ENCODE measurements at places on chromosomes 7 and 10.

- DNase-seq: no peak
Observed at GRCh38 chr7:130304878-130305277, 11.9 kb downstream of the CPA4 start.

- no peak for DNase-seq
Observed at GRCh38 chr10:6072215-6072934, 10.2 kb upstream of the IL2RA start.

DNA sequence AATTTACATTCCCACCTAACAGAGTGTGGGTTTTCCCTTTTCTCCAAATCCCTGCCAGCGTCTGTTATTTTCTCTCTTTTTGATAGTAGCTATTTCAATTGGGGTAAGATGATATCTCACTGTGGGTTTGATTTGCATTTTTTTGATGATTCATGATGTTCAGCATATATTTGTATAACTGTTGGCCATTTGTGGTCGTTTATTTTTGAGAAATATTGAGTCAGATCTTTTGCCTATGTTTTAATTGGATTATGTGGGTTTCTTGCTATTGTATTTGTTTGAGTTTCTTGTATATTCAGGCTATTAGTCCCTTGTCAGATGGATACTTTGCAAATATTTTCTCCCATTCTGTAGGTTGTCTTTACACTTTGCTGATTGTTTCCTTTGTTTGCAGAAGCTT lies 193.8 kb downstream of the ABCA13 start:
- DNase-seq: no peak

DNA sequence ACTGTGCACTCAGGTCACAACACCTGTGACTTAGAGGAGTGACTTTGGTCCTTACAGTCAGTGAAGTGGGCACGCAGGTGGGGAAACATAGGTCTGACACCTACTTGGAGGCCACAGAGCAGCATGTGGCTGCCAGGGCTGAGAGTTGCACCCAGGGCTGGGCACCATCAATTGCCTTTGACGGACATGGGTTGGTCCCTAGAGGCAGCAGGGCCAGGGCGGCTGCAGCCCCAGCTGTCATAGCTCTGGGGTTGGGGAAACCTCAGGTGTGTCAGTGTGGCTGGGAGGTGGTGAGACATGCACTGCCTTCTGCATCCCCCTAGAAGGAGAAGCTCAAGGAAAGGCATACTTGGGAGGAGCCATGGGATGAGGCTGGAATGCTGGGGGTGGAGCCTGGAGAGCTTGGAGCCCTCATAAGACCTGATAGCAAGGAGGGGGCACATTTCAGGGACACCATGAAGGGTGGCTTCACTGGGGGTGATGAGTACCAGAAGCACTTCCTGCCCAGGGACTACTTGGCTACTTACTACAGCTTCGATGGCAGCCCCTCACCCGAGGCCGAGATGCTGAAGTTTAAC lies at the start of gene INMT:
Gene INMT (plus strand): TSS at position 440 of the 578 bp plus-strand sequence. CDS start 16 bp downstream, at position 456.
- peak; percentile 46 for DNase-seq

DNA sequence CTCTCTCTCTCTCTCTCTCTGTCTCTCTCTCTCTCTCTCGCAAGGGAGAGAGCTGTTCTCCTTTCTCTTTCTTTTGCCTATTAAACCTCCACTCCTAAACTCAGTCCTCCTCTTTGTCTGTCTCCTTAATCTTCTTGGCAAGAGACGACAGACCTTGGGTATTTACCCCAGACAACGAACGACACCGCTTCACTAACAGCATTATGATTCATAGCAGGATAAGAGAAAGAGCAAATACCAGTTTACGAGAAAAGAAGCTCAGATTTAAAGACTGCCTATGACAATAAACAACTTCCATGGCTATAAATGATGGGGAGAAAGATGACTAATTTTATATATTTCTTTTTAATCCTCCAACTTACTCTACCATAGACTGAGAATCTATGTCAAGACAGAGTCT lies 1396.5 kb upstream of the CELF2 start:
- no peak for DNase-seq

DNA sequence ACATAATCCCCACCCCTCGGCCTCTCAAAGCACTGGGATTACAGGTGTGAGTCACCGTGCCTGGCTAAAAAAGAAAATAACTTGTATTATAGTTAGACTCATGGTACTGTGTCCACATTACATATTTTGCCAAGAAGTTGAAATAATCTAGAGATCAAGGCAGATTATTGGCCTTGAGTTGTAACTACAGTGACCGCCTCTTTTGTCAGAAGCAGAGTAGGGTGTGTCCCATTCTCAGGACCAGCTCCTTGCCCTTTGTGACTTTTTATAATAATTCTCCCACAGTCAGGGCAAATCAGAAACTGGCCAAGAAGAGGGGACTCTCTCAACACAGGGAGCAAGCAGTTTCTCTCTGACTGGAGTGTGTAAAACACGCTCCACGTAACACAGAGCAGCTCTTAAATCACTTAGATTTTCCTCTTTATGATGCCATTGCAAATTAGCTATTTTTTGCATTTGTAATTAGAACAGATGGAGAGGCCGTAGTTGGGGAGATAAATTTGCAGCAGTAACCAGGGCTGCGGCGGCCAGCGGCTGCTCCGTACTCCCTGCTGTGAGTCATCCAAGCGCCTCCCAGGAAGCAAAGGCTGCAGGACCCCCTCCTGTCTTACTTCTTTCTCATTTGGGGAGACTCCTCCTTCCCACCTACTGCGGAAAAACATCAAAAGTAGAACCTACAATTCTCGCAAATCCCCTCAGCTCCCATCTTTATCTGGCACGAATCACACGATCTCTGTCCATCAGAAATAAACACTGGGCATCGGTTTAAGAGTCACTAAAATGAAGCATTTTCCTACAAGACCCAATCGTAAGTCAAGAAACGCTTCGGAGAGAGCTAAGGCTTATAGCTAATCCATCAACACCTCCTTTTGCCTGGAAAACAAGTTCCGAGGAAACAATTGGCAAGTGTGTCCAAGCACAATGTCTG lies 32.1 kb upstream of the MSRB2 start:
- peak; percentile 63 for DNase-seq

DNA sequence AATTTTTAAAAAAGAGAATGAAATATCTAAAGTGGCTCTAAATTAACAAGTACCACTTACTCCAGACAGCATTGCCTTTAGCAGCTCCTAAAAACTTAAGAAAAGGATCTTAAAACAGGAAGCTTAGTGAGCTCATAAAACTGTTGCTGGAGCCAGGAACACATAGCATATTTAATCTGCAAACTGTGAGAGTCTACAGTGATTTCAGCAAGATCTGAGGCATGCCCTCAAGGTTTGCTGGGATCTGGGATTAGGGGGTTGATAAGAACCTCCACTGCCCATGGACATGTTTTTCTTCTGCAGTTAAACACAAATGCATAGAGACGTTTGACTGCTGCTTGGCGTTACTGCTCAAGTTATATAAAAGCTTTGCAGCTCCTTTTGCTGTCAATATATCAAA lies 3.8 kb downstream of the GLI3 start:
- DNase-seq: no peak

DNA sequence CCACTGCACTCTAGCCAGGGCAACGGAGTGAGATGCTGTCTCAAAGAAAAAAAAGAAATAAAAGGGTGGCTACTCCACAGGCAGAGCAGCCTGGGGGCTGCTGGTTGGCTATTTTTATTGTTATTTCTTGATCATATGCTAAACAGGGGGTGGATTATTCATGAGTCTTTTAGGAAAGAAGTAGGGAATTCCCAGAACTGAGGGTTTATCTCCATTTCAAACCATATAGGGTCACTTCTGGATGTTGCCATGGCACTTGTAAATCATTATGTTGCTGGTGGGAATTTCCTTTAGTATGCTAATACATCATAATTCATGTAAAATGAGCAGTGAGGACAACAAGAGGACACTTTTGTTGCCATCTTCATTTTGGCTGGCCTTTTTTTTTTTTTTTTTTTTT lies 52.1 kb upstream of the GHITM start:
- no peak for DNase-seq
